ENCODE measurements at places on chromosomes 7 and 10. TPM values are rescaled to one million over a fixed set of nuclear protein-coding genes. Genes with fewer than 3 reads are reported as not detected.
A peak's percentile ranks its signal among the peaks of the same experiment; 100 is the strongest.

CALHM3 gene
- 0.13 TPM for polyA plus RNA-seq

LMOD2 gene
- polyA plus RNA-seq: 0.45 TPM

- no peak for DNase-seq
Measured at GRCh38 chr10:29970576-29970975, 88.8 kb downstream of the JCAD start.

DNA sequence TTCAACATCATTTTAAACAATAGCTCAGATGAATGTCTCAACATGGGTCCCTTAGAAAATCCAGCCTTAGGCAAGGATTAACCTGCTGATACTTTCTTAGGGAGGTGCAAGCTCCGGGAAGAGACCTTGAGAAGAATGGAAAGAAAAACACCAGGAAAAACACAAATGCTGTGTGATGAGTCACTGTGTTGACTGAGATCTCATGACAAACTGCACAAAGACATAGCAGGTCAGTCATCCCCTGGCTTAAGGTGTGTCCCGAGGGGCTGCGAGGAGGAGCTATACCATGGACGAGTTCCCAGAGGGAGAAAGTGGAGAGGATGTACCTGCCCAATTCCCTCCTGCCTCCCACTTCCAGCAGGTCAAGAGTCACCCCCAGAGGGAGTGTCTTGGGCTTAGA is 98.0 kb downstream of the TEX36 start:
- no peak for DNase-seq

- DNase-seq: no peak
Measured at GRCh38 chr10:98560565-98560964, 113.8 kb upstream of the HPS1 start.

C10orf62 gene
- not detected for polyA plus RNA-seq

DNA sequence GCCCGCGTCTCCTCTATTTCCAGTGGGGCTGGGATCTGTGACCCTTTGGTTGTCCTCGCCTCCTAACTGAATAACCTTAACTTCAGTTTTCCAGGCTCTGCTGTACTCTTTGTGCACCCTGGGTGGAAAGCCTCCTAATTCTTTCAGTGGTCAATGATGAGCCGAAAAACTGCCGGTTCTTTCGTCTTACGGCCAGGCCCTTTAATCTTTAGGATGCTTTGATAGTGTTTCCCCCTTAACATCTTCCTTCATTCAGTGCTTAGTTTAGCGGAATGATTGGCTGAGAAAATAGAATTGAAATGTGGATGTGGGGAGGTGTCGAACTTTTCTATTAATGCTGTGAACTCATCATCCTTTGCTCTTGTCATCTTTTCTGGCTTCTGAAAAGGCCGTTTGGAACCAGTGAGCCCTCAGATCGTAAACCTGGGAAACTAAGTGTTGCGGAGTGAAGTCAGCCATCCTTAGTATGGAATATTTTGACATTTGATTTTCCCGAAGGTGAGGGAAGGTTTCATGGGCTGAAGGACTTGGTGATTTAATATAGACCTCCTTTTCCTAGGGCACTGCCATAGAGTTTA is 847 bp downstream of the GARS1 start:
- peak; percentile 6 for DNase-seq

GRCh38 chr7:54864663-54865062 is 105.7 kb upstream of the SEC61G start:
- no peak for DNase-seq

GRCh38 chr7:2792856-2793487 is 51.1 kb downstream of the GNA12 start:
- DNase-seq: no peak

DNA sequence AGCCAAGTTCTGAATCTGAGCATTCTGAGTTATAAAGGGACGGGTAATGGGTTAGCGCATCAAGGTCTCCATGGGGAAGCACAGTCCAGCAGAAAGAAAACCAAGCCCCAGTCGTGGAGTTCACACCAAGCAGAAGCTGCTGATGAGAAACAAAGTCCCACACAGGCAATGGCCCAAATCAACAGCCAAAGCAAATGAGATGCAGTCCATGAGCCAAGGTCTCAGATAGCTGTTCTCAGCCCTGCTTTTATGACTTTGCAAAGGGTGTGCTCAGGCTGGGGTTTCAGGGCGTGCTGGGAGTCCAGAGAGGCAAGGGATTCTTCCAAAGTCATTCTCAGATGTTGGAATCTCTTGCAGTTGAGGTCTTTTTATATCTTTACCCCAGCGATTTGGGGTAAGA is 32.0 kb downstream of the THNSL1 start:
- DNase-seq: peak; percentile 68

CHRM2 gene
- polyA plus RNA-seq: not detected

GRCh38 chr10:132447446-132448247 is 50.6 kb downstream of the PWWP2B start:
- DNase-seq: peak; percentile 92

DNA sequence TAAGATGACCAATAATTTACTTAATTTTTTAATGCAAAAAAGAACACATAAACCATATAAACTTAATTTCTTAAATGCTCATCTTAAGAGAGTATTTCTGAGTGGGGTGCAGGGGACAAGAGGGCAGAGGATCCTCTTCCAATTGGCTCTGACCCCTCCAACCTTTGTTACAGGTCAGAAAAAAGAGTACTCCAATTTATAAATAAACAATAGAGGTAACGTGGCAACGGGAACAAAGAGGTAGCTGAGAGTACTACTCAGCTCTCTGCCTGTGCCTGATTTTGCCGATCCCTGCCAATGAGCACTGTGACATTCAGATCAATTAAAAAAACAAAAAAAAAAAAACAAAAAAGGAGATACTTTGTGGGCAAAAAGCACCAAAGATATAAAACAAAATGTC is 307.9 kb downstream of the PARD3 start:
- no peak for DNase-seq

ZNF727 gene
- polyA plus RNA-seq: not detected

DNA sequence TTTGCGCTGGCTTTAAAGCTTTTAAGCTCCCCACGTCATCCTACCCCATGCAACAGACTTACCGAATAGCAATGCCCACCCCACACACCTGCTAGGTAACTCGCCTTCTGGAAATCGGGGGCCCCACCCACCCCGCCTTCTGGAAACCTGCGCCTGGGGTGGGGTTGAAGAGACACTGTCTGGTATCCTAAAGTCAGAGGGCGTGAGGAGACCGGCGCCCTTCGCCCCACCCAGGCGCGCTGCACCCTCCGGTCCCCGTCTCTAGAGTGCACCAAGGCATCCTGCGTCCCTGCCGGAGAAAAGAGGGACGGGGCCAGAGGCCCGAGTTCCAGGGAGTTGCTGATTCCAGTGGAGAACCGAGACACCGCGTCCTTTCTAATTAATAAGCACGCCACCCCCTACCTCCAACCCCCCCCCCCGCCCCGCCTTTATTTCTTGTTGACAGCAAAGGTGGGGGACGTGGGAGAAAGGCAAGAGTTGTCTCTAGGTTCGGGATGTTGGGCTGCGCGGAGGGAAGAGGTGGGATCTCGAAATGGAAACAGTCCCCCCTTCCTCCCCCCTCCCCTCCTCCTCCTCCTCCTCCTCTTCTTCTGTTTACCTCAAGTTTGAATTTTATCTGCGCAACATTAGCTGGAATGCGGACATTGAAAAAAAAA is 220.9 kb upstream of the MKLN1 start:
- no peak for DNase-seq

GRCh38 chr7:156499247-156499881 is 141.2 kb upstream of the RNF32 start:
- no peak for DNase-seq
